ENCODE measurements at places on chromosomes 1 and 21. TPM values are rescaled to one million over a fixed set of nuclear protein-coding genes. Genes with fewer than 3 reads are reported as not detected.

Gene ASH1L
- total RNA-seq = 44.8 TPM

Gene FAM151A
- total RNA-seq = not detected

Gene NDUFS2
- 81.5 TPM for total RNA-seq

Gene KCNJ9
- total RNA-seq = not detected

Gene CRYAA
- not detected for total RNA-seq

Gene CRYBG2
- 1.2 TPM for total RNA-seq

Data from T-helper 2 cell treated with Interferon-gamma antibody and Interleukin-4, amounts not matched to agents 100 ng/mL and 5 ng/mL, for 36 hours (primary cell).